ENCODE measurements at places on chromosomes 12 and 14.

- DNase-seq: peak; percentile 86
Measured at GRCh38 chr12:84058136-84058535, 854.5 kb downstream of the SLC6A15 start.

DNA sequence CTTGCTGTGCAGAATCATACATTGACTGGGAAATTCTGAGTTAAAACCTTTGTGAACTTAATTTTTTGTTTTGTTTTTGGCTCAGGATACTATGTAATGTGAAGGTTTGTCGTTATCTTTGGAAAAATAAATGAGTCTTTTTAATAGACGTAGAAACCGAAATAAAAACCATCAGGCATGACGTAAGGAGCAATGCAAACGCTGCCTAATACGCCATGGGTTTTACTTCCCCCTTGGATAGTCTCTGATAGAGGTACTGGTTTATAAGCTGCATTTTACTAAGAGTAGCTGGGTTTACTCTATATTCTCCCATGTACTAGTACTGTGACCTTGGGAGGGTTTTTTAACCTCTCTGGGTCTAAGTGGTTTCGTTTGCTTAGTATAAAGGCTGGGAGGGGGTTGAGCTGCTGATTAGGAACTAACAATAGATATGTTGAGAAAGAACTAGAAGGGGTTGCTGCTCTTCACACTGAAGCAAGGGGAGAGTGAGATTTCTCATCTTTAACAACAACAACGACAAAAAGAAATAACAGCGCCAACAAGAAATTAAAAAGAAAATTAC, 66.8 kb upstream of the SLCO1C1 start:
- DNase-seq: no peak

- DNase-seq: no peak
Measured at GRCh38 chr12:22628228-22628627, 3.3 kb downstream of the ETNK1 start.

GRCh38 chr14:91065266-91065665, 4.8 kb upstream of the RPS6KA5 start:
- DNase-seq: no peak

GRCh38 chr12:64065881-64066451, 156.1 kb downstream of the KICS2 start:
- no peak for DNase-seq

GRCh38 chr14:47235619-47236018, 439.8 kb downstream of the MDGA2 start:
- no peak for DNase-seq

DNA sequence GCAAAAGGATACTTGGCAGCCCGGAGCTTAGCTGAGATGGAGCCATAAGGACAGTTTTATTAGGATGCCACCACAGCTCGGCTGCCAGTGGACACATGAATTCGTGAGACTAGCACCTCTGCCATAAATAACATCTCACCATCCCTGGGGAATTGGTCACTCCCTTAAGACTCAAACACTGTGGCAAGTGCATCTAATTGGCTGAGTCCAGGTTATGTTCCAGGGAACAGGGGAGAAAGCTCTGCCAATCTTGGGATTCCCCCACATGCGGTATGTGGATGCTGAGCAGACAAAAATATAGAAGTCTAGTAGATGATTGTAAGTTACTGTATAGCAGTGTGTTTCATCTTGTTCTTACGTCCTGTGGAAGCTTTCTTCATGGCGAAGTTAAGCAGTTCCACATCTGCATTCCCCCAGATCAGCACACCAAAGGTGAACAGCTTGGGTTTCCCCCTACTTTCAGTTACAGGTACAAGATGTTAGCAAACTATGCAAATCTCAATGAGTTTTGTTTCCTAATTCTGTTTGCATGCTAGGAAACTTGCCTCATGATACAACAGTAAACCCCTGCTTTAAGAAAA, 131.1 kb downstream of the ETV6 start:
- DNase-seq: no peak

DNA sequence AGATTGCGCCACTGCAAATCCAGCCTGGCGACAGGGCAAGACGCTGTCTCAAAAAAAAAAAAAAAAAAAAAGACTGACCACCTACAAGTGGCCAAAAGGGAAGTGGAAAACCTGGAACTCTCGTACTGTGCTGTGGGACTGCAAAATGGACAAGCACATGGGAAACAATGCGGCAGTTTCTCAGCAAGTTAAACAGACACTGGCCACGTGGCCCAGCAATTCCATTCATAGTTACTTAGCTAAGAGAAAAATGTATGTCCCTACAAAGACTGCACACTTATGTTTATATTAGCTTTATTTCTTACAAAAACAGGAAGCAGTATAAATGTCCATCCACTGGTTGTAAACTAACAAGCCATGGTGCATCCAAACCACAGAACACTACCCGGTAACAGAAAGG, 5.6 kb downstream of the CHFR start:
- DNase-seq: no peak

- no peak for DNase-seq
Measured at GRCh38 chr12:67765776-67766766, 117.5 kb downstream of the DYRK2 start.

DNA sequence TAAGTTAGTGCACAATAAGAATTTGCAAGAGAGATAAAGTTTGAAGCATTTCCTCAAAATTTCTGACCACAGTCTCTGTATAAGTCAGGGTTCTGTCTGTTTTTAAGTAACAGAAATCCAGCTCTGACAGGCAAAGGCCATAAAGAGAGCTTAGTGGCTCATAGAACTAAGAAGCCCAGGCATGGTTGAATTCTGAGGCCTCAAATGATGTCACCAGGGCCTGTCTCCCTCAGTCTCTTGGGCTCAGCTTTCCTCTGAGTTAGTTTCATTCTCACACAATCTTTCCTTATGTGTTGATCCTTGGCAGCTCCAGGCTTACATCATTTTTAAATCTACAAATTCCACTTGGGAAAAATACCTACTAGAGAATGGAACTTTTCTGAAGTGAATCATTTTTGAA, 173.4 kb upstream of the ATP2B1 start:
- DNase-seq: no peak

- DNase-seq: no peak
Measured at GRCh38 chr12:108914121-108914531, 34.2 kb downstream of the DAO start.
